ENCODE measurements at places on chromosomes 1 and 21.

GRCh38 chr1:67855961-67856360 lies 22.7 kb upstream of the GNG12 start:
- no peak for DNase-seq

DNA sequence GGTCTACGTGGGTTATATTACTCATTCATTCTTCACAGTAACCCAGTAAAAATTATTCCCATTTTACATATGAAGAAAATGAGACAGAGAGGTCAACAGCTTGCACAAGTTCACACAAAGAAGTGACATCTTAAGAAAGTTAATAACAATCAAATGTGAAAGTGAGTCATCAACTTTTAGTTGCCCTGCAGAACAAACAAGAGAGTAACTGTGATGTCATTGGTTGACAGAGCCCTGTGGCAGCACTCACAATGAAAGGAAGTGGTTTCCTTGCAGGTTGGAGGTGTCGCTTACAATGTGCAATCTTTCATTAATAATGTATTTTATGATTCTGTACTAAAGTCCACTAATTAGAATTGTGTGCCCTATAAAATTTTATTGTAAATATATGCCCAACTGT lies 369.6 kb downstream of the RYR2 start:
- DNase-seq = no peak

- DNase-seq = no peak
Observed at GRCh38 chr21:46179708-46180078, 4.6 kb downstream of the SPATC1L start.

GRCh38 chr1:160874935-160875334 lies 10.0 kb downstream of the ITLN1 start:
- no peak for DNase-seq

Data from stimulated activated CD8-positive, alpha-beta memory T cell treated with anti-CD3 and anti-CD28 coated beads, Interleukin-4, amount 100 ng/mL, for 1 hour (primary cell).